ENCODE measurements at places on chromosomes 12 and 14. TPM values are rescaled to one million over a fixed set of nuclear protein-coding genes. Genes with fewer than 3 reads are reported as not detected.
A peak's percentile ranks its signal among the peaks of the same experiment; 100 is the strongest.

DNA sequence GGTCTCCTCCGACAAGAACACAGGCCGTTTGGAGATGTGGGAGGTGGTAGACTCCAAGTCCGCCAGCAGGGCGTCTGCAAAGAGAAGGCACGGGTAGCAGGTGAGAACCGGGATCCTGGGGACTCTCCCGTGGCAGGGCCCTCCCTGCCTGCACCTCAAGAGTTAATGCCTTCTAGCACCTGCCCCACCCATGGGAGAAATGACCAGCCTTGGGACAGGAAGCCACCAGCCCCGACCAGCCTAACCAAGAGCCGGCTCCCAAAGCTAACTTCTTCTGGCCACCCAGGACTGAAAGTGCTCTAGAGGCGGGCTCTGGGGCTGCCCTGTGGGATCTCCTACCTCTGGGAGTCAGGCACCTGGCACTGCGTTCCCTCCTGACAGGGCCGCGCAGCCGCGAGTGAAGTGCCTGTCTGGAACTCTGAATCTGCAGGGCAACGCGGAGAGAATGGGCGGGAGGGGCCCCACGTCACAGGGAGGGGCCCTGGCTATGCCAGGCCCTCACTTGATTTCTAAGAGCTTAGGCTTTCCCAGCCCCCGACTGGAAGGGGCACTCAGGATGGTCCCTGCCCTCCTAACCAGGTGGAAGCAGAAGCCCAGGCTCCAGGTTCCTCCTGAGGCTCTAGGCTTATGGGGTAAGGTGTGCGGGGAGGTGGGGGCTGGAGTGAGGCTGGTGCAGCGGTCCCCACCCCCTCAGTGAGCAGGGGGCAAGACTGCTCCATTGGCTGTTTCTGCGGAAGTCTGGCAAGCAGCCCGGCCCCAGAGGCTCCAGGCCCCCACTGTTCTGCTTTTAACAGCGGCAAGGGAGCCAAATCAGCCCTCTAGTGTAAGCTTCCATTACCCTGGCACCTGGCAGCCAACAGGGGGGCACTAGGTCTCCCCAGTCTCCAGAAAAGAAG is 23.6 kb upstream of the RPLP0 start:
- DNase-seq = no peak

- DNase-seq = peak; percentile 19
Observed at GRCh38 chr12:130838284-130838950, 633 bp downstream of the STX2 start.

- peak; percentile 88 for DNase-seq
Observed at GRCh38 chr14:50000380-50001150, 107.7 kb downstream of the ARF6 start.

DNA sequence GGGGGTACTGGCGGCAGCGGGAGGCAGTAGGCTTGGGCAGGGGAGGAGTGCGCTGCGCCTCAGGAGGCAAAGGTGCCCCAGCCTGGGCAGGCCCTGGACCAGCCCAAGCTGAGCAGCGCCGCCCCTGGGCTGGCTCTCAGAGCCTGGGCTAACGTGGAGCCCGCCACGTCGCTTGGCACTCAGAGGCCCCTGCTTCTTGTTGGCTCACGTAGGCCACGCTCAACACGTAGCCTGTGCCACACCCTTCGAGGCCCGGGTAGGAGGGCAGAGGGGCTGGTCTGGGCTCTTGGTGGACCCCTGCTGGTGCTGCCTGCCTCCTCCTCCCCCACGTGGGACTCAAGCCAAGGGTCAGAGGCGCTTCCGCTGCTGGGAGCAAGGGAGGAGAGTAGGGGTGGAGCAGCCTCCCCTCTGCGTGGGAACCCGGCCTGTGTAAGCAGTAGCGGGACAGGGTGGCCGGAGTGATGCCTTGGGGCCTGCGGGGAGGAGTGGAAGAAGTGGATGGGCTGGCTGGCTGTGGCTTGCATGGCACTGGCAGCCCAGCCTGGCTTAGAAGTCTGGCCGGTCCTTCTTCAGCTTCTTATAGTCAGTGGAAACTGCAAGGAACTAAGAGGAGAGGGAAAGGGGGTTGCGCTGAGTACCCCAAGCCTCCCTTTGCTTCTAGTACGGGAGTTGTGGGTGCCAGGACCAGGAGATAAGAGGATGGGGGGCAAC is 5.7 kb downstream of the SHMT2 start:
- DNase-seq = no peak

DNA sequence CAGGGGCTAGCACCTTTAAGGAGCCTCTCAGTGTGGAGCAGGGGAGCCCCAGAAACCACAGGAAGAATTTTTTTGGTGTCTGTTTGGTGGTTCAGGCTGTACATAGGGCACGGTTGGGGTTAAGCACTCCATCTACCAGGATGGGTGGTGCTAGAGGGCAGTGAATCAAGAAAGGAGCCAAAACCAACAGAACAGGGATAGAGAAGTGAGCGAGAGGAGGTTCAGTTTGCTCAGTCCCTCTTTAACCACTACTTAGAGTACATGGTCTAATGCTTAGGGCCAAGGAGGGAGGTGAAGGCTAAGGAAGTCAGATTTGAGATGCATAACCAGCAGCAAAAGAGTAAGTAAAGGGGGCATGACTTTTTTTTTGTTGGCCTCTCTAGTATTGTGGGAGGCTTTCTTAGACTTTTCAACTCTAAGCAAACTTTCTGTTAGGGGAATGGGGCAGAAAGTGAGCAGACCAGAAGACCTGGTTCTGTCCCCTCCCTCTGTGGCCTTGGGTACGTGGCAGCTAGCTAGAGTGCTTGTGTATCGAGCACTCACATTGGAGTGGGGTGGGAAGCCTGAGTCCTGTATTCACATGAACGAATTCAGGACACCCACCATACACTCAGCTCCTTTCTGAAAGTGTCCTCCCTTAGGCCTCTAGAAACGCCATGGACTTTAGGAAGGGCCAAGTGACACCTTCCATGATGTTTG is 6.6 kb upstream of the NPFF start:
- no peak for DNase-seq

DNA sequence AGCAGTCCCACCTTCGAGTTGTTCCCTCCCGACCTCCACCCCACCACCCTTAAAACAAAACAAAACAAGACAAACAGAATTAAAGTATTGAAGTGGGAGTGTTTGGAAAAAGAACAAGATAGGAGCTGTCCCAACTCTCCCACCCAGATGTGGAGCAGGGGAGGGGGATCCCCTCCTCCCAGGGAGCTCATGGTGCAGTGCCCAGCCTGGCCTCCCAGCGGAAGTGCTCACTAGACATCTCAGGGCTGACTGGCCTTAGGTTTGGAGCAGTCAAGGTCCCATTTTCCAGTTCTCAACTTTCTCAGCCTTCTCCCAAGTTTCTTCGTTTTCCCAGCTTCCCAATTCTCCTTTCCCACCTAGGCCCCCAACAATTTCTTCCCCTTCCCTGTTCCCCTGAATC is 2.9 kb downstream of the SP7 start:
- DNase-seq = no peak

DNA sequence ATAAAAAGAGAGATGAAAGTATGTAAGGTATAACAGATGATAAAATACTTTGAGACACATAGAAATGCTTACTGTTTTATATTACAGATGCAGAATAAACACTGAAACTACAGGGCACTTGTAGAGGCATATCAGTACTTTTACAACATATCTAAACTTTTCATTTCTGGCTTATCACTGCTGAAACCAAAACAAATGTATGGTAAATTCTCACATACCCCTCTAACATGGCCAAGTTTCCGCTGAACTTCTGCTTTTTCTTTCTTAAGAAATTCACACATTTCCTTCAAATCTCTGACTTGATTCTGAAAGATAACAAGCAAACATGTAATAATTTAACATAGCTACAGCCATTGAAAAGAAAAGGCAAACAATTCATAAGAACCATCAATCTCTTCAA is 33.3 kb upstream of the C12orf50 start:
- no peak for DNase-seq

DNA sequence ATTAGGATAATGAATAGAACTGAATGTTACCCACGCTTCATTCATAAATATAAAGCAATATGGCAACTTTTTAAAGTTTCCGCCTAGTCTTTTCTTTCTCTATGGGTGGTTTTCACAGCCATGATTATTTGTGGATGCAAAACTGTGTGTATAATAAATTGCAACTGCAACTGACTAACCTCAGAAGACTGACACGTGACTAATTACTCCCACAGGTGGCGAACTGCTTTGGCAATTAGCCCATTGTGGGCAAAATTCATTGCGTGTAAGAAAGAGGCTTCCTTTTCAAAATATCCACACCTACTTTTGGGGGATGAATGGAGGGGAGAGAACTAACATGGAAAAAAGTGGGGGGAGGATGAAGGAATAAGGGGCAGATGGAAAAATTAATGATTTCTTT is 79.0 kb downstream of the SLC25A21 start:
- no peak for DNase-seq

DNA sequence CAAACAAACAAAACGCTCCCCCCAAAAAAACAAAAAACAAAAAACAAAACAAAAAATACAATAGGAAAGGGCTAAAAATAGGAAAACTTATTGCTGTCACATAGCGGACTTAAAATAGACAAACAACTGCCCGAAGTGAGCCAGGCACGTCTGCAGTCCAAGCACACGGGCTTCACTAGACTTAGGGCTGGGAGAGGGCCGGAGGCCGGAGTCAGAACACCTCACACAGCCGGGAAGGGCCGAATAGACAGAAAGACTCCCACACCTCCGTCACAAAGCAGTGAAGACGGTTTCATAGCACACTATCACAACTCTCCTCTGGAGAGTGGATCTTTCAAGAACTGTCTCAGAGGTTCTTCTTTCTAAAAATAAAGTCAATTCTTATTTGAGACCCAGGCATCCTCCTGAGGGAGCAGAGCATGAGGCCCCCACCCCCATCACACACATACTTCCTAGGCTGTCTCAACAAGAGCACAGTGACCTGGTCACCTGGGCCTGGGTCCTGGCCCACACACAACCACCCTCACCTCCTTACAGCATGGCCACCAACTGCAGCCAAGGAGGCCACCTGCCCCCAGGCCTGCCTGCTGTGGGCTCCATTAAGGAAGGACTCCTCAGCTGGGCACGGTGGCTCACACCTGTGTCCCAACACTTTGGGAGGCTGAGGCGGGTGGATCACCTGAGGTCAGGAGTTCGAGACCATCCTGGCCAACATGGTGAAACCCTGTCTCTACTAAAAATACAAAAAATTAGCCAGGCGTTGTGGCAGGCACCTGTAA is 6.7 kb downstream of the BAG5 start:
- no peak for DNase-seq

DNA sequence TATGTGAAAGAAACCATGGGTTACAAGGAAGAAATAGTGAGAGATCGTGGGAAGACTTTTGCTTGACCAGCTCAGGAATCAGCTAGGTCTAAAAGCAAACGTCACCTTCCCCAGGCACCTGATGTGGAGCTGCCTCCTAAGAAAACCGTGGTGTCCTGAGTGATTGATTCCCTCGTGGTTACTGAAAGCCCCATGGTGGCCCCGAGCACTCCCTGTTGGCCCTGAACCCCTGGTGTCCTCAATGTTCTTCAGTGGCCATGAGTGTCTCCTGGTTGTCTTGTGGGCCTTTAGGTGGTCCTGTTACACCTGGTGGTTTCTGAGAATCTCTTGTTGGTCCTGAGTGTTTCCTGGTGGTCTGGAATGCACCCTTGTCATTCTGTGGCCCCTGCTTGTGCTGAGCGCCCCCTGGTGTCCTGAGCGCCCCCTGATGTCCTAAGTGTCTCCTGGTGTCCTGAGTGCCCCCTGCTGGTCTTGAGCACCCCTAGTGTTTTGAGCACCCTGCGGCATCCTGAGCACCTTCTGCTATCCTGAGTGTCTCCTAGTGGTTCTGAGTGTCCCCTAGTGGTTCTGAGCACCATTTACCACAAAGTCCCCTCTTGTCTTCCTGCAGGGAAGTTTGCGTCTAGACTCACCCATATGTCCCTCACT is 518.7 kb downstream of the TMEM121 start:
- DNase-seq = peak; percentile 54

GRCh38 chr12:54967461-54967860 is 17.1 kb downstream of the TESPA1 start:
- DNase-seq = no peak

- peak; percentile 16 for DNase-seq
Observed at GRCh38 chr12:100061814-100062213, 77.1 kb upstream of the ANKS1B start.

DNA sequence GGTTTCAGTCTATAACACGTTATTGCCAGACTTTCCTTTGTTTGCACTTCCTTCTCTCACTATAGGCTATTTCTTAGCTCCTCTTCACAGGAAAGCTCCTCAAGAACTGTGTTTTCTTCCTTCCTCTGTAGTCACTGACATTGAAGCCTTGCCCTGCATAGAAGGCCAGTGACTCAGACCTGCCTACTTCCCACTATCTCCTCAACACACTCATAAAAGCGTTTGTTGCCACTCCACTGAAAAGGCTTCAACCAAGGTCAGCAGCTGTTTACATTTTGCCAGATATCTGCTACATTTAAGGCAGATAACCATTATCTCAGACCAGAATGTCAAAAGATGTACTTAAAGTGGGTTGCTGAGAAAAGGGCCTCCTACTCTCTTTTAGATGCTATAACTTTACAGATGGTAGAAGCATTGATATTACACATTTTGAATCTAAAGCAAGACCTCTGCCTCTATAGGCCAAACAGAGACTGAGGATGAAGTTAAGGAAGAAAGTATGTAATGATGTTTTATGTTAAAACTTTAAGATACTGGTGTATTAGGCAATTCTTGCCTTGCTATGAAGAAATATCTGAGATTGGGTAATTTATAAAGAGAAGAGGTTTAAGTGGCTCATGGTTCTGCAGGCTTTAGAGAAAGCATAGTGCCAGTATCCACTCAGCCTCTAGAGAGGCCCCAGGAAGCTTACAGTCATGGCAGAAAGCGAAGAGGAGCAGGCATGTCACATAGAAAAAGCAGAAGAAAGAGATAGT is 233.3 kb upstream of the FLRT2 start:
- peak; percentile 82 for DNase-seq

GRCh38 chr14:100428727-100429126 is 105.6 kb downstream of the SLC25A47 start:
- DNase-seq = peak; percentile 58

- no peak for DNase-seq
Observed at GRCh38 chr12:116067892-116068291, 209.6 kb downstream of the MED13L start.

GRCh38 chr12:6752167-6752920 is 597 bp downstream of the MLF2 start:
- DNase-seq = peak; percentile 46

GRCh38 chr14:74347097-74347794 is 1.0 kb upstream of the VRTN start:
- no peak for DNase-seq

The MOK gene
- total RNA-seq = 36.6 TPM

The OVCH1 gene
- total RNA-seq = not detected

The LARP4 gene
- 34.0 TPM for total RNA-seq

The PARPBP gene
- 30.9 TPM for total RNA-seq

The LRCOL1 gene
- not detected for total RNA-seq

The EVL gene
- 21.7 TPM for total RNA-seq

The CMA1 gene
- total RNA-seq = not detected

The OTX2 gene
- not detected for total RNA-seq

The CFAP251 gene
- total RNA-seq = 11.2 TPM

The KCNJ8 gene
- 2.0 TPM for total RNA-seq
